Activated CD4-positive, alpha-beta memory T cell treated with anti-CD3 and anti-CD28 coated beads, Interleukin-2, amount 10 ng/mL, durations not matched to agents 7 days and 5 days (primary cell): ENCODE measurements at places on chromosomes 2 and 18. TPM values are rescaled to one million over a fixed set of nuclear protein-coding genes. Genes with fewer than 3 reads are reported as not detected.
A peak's percentile ranks its signal among the peaks of the same experiment; 100 is the strongest.

DNA sequence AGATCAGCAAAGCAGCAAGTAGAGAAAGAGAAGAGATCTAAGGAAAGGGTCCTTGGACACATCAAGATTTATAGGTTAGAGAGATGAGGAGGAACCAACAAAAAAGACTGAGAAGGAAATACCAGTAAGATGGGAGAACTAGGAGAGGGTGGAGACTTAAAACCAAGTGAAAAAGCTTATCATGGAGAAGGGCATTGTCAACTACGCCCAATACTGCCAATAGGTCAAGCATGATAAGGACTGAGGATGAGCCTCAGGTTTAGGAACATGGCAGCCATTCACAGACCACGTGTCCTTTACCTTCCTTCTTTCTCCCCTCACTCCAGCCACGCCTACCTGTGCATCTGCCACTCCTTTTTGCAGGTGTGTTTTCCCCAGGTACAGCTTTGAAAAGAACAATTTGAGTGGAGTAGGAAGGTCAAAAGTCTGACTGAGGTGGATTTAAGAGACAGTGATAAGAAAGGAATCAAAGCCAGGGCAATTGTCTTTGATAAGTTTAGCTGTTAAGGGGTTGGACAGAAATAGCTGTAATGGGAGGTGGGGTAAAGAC, 238.7 kb downstream of the STK39 start:
- H3K4me3 ChIP-seq = no peak overlapping the region
- H3K27ac ChIP-seq = no peak overlapping the region
- H3K27me3 ChIP-seq = no peaks in the 10 kb centered on the region
- peaks cover 4% of the 10 kb centered on the region for H3K4me1 ChIP-seq
- DNase-seq = no peak

DNA sequence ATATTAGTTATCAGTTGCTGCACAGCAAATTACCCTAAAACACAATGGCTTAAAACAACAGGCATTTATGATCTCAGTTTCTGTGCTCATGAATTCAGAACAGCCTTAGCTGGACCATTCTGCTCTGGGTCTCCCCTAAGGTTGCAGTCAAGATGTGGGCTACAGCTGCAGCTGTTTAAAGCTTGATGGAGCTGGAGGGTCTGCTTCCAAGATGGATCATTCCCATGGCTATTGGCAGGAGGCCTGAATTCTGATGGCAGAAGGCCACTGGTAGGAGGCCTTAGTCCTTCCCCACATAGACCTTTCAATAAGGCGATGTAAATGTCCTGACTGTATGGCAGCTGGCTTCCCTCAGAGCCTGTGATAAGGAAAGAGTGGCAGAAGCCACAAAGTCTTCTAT, 118.6 kb upstream of the SERPINE2 start:
- peaks cover 4% of the 10 kb centered on the region for H3K27me3 ChIP-seq
- DNase-seq = no peak
- H3K27ac ChIP-seq = no peak overlapping the region
- no peak overlapping the region for H3K4me3 ChIP-seq

Gene C2orf78
- total RNA-seq = not detected

GRCh38 chr2:196113061-196113974, 44.7 kb upstream of the DNAH7 start:
- no peaks in the 10 kb centered on the region for H3K36me3 ChIP-seq
- peaks cover 10% of the 10 kb centered on the region for H3K4me1 ChIP-seq
- H3K27ac ChIP-seq = no peak overlapping the region
- no peak for DNase-seq
- H3K27me3 ChIP-seq = no peaks in the 10 kb centered on the region

GRCh38 chr2:133457861-133458260, 110.4 kb downstream of the NCKAP5 start:
- no peak for DNase-seq
- H3K27ac ChIP-seq = no peak overlapping the region
- no peaks in the 10 kb centered on the region for H3K4me1 ChIP-seq
- no peaks in the 10 kb centered on the region for H3K36me3 ChIP-seq
- no peaks in the 10 kb centered on the region for H3K27me3 ChIP-seq
- H3K4me3 ChIP-seq = no peak overlapping the region

DNA sequence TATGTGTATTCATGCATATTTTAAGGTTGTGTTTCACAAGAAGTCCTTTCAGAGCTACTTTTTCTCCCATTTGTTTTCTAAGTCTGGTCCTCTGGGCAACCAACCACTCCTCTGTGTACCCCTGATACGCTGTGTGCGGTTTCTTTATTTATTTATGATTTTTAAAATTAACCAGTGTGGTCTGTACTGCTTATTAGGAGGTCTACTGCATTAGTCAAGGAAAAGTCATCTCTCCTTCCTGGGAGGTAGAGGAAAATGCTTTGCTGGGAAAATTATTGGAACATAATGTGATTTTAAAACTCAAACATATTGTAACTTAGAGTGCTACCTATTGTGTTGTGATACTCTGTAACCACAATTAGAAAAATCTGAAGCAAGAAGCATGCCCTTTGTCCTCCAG, 1404.3 kb downstream of the SUCLG1 start:
- no peak overlapping the region for H3K27ac ChIP-seq
- H3K27me3 ChIP-seq = no peaks in the 10 kb centered on the region
- H3K4me3 ChIP-seq = no peak overlapping the region
- H3K36me3 ChIP-seq = no peaks in the 10 kb centered on the region
- DNase-seq = no peak

- H3K36me3 ChIP-seq = no peaks in the 10 kb centered on the region
- H3K27me3 ChIP-seq = no peaks in the 10 kb centered on the region
- DNase-seq = no peak
- no peak overlapping the region for H3K4me3 ChIP-seq
Observed at GRCh38 chr2:154261473-154262027, 389.8 kb downstream of the GALNT13 start.

Gene TMEM200C
- total RNA-seq = not detected

GRCh38 chr2:175007510-175007909, 2.3 kb upstream of the CHN1 start:
- no peak for DNase-seq
- peaks cover 51% of the 10 kb centered on the region for H3K27me3 ChIP-seq
- no peak overlapping the region for H3K4me3 ChIP-seq
- peaks cover 8% of the 10 kb centered on the region for H3K4me1 ChIP-seq
- H3K27ac ChIP-seq = no peak overlapping the region
- no peaks in the 10 kb centered on the region for H3K36me3 ChIP-seq

Gene SLC19A3
- total RNA-seq = not detected

GRCh38 chr2:216694826-216695217, 527 bp downstream of the IGFBP5 start:
- no peaks in the 10 kb centered on the region for H3K36me3 ChIP-seq
- no peak for DNase-seq
- peaks cover 63% of the 10 kb centered on the region for H3K27me3 ChIP-seq
- no peak overlapping the region for H3K27ac ChIP-seq
- no peak overlapping the region for H3K4me3 ChIP-seq

DNA sequence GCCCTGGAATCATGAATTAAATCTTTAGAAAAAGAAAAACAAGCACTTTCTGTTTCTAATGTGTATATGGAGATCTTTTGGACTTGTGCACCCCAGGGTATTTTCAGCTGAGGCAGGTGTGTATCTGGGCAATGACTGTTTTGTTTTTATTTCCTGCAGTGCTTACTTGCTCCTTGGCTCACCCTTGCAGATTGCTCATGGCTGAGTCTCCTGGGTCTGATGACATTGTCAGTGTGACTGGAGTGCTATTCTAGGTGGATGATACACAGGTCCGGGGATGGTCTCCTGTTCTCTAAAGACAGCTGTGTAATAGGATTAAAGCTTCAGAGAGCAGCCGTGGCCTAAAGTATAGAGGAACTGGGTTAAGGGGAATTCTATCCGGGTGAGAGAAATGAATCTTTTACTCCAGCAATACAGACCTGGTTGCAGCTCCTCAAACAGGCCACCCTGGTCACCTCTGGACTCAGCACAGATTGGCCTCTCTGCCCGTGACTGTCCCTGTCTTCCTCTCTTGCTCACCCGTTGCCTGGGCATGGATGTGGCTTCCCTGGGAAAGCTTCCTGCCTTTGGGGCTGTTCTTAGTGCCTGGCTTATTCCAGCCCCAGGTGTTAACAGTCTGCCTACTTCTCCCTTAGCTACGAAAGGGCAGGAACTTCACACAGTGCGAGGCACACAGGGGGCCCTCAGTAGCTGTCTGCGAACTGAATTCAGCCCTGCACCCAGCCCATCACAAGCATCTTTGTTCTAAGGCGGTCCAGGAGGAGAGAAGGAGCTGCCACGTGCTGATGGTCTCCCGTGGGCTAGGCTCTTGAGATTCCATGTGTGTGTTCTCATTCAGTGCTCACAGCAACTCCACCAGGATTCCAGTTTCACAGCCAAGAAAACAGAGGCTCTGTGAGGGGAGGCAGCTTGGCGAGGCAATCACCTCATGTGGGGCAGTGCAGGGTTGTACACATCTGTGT, 84.3 kb downstream of the ACOXL start:
- H3K27me3 ChIP-seq = peaks cover 38% of the 10 kb centered on the region
- no peak for DNase-seq
- no peak overlapping the region for H3K4me3 ChIP-seq
- H3K27ac ChIP-seq = no peak overlapping the region
- no peaks in the 10 kb centered on the region for H3K36me3 ChIP-seq

Gene KHK
- 6.6 TPM for total RNA-seq

GRCh38 chr2:97712693-97713295, 582 bp upstream of the ZAP70 start:
- H3K4me3 ChIP-seq = peak overlapping the region; percentile 95
- no peak for DNase-seq
- no peaks in the 10 kb centered on the region for H3K27me3 ChIP-seq

Gene UGT1A4
- not detected for total RNA-seq

GRCh38 chr18:13179566-13180113, 38.9 kb upstream of the LDLRAD4 start:
- H3K36me3 ChIP-seq = no peaks in the 10 kb centered on the region
- DNase-seq = no peak
- H3K4me1 ChIP-seq = peaks cover 38% of the 10 kb centered on the region
- H3K27ac ChIP-seq = no peak overlapping the region

DNA sequence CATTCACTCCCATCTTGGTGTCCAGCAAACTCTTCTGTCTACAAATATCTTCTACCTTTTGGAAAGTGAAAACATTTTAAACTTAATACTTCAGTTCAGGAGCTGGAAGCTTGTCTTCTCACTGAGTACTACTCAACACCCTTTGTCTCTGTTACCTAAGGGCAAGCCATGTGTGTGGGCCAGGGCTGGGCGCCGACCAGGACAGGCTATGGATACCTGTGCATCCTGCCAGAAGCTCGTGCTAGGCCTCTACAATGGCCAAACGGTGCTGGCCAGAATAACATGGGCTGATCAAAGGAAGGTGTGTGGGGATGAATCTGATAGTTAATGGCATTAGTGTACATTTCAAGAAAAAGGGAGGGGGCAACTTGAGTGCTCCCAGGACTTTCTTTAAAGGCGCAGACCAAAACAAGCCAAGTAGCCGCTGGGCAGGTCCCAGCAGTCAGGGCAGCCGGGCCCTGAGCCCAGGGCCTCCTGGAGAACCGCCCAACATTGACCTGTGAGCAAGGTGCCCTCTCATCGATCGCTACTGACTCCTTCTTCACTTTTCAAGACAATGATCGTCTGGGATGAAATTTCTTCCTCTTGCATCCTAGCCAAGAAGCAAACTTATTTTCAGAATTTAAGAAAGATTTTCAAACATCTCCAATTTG, 29.0 kb upstream of the ID2 start:
- H3K4me1 ChIP-seq = peaks cover 10% of the 10 kb centered on the region
- H3K27ac ChIP-seq = no peak overlapping the region
- no peaks in the 10 kb centered on the region for H3K36me3 ChIP-seq

DNA sequence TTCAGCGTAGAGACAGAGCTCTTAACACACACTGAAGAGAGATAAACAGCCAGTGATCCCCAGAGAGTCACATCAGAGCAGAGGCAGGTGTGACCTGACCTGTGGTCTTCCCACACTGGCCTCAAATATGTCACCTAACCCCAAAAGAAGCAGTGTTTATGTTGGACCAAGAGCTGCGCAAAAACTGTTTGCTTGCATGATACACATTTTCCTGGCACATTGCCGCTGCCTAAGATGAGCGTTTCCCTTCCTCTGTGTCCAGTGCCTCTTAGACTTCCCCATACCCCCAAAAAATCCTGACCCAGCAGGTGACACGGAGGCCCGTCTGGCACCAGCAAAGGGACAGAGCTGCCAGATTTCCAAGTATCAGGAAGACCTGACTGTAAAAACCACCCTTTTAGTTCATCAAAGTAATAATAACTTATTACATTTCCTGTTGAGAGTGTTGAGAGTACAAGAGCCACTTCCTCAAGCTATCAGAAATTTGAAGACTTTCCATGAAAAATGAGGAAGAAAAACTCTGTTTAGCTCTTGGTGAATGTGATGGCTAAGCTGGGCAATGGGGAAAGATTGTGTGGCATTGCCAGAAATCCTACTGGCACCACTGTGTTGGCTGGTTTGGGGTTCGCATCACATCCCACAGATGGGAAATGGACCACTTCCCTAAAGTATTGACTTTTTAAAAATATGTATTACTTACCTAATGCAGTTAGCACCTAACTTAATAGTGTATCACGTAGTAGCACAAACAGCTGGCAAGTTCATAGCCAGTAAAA, 6.7 kb downstream of the TNFRSF11A start:
- no peak for DNase-seq
- H3K36me3 ChIP-seq = peaks cover 40% of the 10 kb centered on the region

GRCh38 chr2:239192456-239192855, 208.4 kb downstream of the HDAC4 start:
- DNase-seq = no peak
- no peaks in the 10 kb centered on the region for H3K27me3 ChIP-seq
- no peak overlapping the region for H3K27ac ChIP-seq
- no peak overlapping the region for H3K4me3 ChIP-seq
- no peaks in the 10 kb centered on the region for H3K4me1 ChIP-seq
- peaks cover 37% of the 10 kb centered on the region for H3K36me3 ChIP-seq

DNA sequence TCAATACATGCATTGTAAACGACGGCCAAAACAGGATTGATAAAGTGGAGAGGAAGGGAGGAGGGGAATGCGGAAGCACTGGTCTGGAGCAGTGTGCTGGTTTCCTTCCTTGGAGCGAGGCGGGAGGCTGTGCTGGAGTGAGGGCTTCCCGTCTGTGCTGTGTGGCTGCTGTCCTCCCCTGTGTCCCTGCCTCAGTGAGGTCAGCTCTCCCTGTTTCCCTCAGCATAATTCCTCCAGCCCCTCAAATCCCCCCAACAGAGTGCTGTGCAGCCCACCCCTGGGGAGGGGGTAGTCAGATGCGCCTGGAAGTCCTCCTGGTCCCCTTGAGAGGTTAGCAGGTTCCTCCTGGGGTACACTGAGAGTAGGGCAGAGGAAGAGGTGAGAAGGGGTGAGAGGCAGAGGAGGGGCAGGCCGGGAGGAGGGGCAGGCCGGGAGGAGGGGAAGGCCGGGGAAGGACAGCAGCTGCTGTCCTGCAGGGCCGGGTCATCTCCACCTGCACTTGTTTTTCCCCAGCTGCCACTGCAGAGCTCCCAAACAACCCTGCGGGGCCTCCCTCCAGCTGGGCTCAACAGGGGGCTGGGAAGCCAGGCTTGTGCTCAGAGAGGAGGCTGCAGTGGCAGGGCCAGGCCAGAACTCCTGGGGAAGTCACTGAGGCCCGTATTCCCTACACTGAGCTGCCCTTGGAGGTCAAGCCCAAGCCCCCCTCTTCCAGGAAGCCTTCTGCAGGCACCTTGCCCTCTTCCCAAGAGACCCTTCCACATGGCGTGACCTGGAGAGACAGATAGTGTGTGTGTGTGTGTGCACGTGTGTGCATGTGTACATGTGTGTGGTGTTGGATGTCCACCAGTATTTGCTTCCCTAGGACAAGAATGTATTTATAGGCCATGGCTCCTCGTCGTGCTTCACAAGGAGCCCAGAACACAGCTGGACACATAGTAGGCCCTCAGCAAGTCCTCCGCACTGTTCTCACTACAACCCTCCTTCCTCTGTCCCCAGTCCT, 13.2 kb upstream of the ATP6V1B1 start:
- H3K27ac ChIP-seq = no peak overlapping the region
- H3K4me3 ChIP-seq = no peak overlapping the region
- no peak for DNase-seq
- no peaks in the 10 kb centered on the region for H3K4me1 ChIP-seq
